ENCODE measurements at places on chromosomes 7 and 10. TPM values are rescaled to one million over a fixed set of nuclear protein-coding genes. Genes with fewer than 3 reads are reported as not detected.

PRF1 gene
- total RNA-seq: not detected

DNA sequence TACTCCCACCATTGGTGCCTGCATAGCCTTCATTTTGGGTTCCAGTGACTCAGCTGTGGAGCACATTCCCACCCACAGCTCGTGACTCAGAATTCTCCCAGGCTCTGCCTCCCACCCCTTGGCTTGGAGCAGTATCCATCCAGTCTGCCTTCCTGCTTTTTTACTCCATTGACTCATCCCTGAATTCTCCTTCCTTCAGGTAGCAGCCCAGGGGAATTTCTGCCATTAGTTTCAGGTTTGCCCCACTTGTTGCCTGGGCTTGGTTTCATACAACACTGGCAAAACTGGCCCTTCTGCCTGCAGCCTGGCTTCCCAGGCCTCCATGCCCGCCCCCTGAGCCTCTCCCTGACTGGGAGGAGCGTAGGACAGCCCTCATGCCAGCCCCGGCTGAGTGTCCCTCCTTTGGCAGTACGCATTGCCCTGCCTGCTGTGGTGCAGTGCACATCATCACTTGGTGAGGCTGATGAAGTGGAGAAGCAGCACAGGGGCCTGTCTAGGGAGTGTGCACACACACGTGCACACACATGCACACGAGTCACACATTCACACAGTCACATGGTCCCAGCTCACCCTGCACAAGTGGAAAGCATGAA lies 55.0 kb downstream of the SNX10 start:
- DNase-seq: no peak

- DNase-seq: no peak
Observed at GRCh38 chr7:73973091-73973490, 54.9 kb upstream of the ELN start.

TMEM273 gene
- 0.23 TPM for total RNA-seq

ITGA8 gene
- total RNA-seq: 0.18 TPM

KIAA1217 gene
- total RNA-seq: 11.6 TPM

GRCh38 chr7:95999481-95999880 lies 227.1 kb downstream of the DYNC1I1 start:
- no peak for DNase-seq

- DNase-seq: no peak
Observed at GRCh38 chr7:157011333-157012112, 1.1 kb upstream of the MNX1 start.
